Naive thymus-derived CD4-positive, alpha-beta T cell (primary cell): ENCODE measurements at places on chromosomes 2 and 18. TPM values are rescaled to one million over a fixed set of nuclear protein-coding genes. Genes with fewer than 3 reads are reported as not detected.
A peak's percentile ranks its signal among the peaks of the same experiment; 100 is the strongest.

- H3K4me1 ChIP-seq = no peaks in the 10 kb centered on the region
- H3K36me3 ChIP-seq = no peaks in the 10 kb centered on the region
- no peak overlapping the region for H3K27ac ChIP-seq
- no peaks in the 10 kb centered on the region for H3K27me3 ChIP-seq
Measured at GRCh38 chr2:135258193-135258592, 206.1 kb downstream of the RAB3GAP1 start.

GRCh38 chr2:131046028-131046917, 47.0 kb downstream of the FAM168B start:
- peaks cover 11% of the 10 kb centered on the region for H3K4me1 ChIP-seq
- no peak for DNase-seq
- peaks cover 4% of the 10 kb centered on the region for H3K36me3 ChIP-seq

- H3K36me3 ChIP-seq = no peaks in the 10 kb centered on the region
- peak within 1 kb of the TSS; percentile 90 for H3K4me3 ChIP-seq
- H3K27me3 ChIP-seq = no peaks in the 10 kb centered on the region
- peak within 1 kb of the TSS; percentile 86 for H3K27ac ChIP-seq
- peaks cover 16% of the 10 kb centered on the region for H3K4me1 ChIP-seq
Measured at GRCh38 chr18:35290094-35290735, at the start of gene ZSCAN30. ZSCAN30 (minus strand) TSS chr18:35290229; CDS start chr18:35264352, 25,877 bp downstream.

DNA sequence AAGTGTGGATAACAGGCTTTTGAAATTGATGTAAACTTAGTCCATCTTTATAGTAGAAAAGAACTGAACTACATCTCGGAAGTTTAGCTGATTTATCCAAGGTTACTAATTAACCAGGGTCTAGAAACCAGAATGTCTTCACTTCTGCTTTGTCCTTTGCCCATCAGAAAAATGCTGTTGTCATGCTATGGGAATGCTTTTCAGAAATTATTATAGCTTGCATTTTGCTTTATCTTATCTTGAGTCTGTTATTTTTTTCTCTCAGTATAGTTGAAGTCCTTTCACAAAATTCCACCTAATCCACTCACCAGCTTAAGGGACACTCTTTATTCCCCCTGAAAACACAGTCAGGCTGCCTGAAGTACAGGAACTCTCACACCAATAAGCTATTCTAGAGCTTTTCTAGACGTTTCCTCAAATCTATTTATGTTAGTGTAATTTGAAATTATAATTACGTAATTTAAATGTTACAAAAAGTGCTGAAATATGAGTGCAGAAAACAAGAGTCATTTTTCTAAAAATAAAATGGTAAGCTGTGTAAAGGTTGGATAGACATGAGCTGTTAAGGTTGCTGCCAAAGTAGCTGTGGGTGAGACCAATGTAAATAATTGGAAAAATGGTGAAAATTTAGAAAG, 456.3 kb downstream of the TGIF1 start:
- H3K36me3 ChIP-seq = no peaks in the 10 kb centered on the region
- no peaks in the 10 kb centered on the region for H3K4me1 ChIP-seq
- DNase-seq = no peak
- no peak overlapping the region for H3K27ac ChIP-seq

GRCh38 chr18:76923485-76924085, 101.2 kb downstream of the ZNF236 start:
- no peak overlapping the region for H3K4me3 ChIP-seq
- no peak for DNase-seq
- no peaks in the 10 kb centered on the region for H3K27me3 ChIP-seq
- H3K4me1 ChIP-seq = no peaks in the 10 kb centered on the region
- peaks cover 10% of the 10 kb centered on the region for H3K36me3 ChIP-seq

DNA sequence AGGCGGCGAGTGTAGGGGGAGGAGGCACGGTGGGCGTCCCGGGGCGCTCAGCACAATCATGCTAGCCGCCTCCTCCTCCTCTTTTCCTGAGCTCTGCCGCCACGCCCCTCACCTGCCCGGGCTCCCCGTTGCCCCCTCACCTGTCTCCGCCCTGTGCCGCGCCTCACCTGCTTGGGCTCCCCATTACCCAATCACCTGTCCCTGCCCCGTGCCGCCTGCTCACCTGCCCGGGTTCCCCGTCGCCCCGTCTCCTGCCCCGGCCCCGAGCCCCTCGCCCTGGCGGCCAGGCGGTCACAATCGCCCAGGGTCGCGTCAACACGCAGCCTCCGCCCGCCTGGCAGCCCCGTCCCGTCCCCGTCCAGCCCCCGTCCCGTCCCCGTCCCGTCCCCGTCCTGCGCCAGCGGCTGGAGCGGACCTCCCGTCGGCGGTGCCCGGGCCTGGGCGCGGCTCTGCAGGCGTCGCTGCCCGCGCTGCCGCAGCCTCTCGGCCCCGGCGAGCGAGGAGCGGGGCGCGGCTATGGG, at the start of gene DCDC2C:
Gene DCDC2C, plus strand, starts transcription at position 340 of the 521 bp plus-strand sequence. Its CDS starts 177 bp downstream, at position 517.
- H3K36me3 ChIP-seq = no peaks in the 10 kb centered on the region
- no peaks in the 10 kb centered on the region for H3K4me1 ChIP-seq
- H3K27me3 ChIP-seq = no peaks in the 10 kb centered on the region

GRCh38 chr2:38765551-38765950, 12.5 kb upstream of the GEMIN6 start:
- no peak overlapping the region for H3K4me3 ChIP-seq
- no peak overlapping the region for H3K27ac ChIP-seq
- H3K36me3 ChIP-seq = no peaks in the 10 kb centered on the region
- no peaks in the 10 kb centered on the region for H3K4me1 ChIP-seq

DNA sequence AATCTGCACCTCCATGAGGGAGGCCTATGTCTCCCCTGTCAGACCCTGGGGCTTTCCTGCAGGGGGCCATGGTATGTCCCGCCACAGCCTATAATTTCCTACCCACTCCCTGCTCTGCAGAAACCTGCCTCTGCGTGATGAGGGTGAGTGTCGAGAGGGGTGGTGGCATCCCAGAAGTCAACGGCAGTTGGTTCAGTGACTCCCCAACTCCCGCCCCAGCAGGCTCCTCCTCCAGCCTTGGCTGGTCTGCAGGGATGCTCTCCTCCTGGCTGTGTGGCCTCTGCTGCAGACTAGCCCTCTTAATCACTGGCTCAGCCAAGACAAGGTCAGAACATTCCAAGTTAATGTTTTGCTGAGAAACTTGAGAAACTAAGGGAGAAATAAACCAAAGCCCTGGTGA, 13.3 kb downstream of the CELF4 start:
- H3K27me3 ChIP-seq = no peaks in the 10 kb centered on the region
- no peaks in the 10 kb centered on the region for H3K36me3 ChIP-seq
- no peak for DNase-seq
- no peaks in the 10 kb centered on the region for H3K4me1 ChIP-seq
- H3K27ac ChIP-seq = no peak overlapping the region

GRCh38 chr2:152542995-152543481, 174.2 kb downstream of the PRPF40A start:
- no peak overlapping the region for H3K4me3 ChIP-seq
- no peaks in the 10 kb centered on the region for H3K36me3 ChIP-seq
- DNase-seq = no peak
- no peaks in the 10 kb centered on the region for H3K4me1 ChIP-seq
- no peak overlapping the region for H3K27ac ChIP-seq

DNA sequence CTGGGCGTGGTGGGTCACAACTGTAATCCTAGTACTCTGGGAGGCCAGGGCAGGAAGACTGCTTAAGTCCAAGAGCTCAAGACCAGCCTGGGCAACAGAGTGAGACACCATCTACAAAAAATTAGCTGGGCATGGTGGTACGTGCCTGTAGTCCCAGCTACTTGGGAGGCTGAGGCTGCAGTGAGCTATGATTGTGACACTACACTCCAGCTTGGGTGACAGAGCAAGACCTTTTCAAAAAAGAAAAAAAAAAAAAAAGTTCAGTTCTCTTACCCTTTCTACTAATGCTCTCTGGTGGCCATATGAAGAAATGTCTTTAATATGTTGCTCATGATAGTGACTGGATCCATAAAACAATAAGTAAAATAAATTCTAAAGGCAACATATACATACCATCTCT, 14.9 kb downstream of the TYW5 start:
- peak; percentile 18 for DNase-seq
- no peak overlapping the region for H3K4me3 ChIP-seq
- no peak overlapping the region for H3K27ac ChIP-seq
- no peaks in the 10 kb centered on the region for H3K27me3 ChIP-seq

DNA sequence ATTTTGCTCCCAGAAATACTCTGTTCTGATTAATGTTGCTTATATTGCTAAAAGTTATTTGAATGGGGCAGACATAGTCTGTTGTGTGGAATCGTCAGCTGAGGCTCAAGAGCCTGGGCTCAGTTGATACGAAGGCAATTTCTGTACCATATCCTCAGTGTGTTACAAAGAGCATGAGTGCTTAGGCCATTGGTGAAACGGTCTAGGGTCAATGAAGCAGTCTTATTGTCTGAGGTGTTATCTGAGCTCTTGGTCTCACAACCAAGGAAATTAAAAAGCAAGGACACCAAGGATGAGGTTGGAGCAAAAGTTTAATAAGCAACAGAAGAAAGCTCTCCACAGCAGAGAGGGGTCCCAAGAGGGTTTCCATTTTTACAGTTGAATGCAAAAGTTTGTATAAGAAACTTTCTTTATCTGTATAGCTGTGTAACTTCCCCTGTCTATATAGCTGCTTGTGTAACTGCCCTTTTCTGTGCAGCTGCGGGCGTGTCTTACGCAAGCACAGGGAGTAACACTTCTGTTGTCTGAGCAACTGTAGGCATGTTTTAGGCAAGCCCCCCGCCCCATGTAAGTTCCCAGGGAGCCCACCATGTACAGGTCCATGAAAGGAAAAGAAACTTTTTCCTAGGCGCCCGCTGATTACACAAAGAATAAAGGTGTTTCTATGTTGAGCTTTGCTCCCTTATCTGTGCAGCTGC, 40.6 kb upstream of the DSC1 start:
- no peaks in the 10 kb centered on the region for H3K36me3 ChIP-seq
- no peaks in the 10 kb centered on the region for H3K27me3 ChIP-seq
- H3K27ac ChIP-seq = no peak overlapping the region
- no peak overlapping the region for H3K4me3 ChIP-seq

DNA sequence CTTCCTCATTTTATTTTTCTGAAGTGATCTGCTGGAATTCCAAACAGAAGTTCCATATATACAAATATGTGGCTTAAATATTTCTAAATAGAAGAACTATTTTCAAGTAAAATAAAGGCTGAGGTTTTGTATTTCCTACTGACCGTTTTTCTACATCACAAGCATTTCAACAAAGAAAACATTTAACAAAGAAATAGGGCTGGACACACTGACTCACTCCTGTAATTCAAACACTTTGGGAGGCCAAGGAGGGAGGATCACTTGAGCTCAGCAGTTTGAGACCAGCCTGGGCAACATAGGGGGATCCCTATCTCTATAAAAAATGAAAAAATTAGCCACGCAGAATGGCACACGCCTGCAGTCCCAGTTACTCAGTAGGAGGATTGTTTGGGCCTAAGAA, 44.6 kb downstream of the TANK start:
- H3K27me3 ChIP-seq = no peaks in the 10 kb centered on the region
- DNase-seq = no peak
- H3K4me3 ChIP-seq = no peak overlapping the region

DNA sequence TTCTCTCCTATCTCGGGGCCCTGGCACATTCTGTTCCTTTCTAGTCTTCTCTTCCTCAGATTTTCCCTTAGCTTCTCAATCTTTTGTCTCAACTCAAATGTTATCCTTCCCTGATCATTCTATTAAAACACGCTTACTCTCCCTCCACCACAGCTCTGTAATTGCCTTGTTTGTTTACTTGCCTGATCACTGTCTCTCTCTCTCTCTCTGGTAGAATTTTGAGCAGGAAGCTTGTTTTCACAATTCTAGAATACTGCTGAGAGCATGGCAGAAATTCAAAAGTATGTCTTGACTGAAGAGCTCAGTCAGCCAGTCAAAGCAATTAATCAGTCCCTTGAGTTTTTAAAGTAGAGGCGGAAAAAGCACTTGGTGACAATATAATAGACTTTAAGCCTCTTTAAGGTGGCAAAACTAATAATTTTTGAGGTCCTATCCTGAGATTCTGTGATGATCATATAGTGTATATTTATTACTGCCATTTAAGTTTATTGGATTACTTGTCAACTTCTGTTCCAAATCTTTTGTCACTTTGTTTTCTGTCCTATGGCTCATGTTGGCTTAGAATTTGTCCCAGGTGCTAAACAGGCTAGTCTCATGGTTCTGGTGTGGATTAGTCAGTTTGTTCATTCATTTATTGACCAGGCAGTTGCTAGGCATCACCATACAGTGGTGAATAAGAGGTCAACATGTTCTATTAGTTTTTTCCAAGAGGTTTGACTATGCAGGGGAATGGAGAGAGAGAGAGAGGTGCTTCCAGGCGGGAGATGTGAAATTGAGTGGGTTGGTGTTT, 2.3 kb downstream of the PSMD1 start:
- H3K27ac ChIP-seq = no peak overlapping the region
- no peaks in the 10 kb centered on the region for H3K27me3 ChIP-seq

DNA sequence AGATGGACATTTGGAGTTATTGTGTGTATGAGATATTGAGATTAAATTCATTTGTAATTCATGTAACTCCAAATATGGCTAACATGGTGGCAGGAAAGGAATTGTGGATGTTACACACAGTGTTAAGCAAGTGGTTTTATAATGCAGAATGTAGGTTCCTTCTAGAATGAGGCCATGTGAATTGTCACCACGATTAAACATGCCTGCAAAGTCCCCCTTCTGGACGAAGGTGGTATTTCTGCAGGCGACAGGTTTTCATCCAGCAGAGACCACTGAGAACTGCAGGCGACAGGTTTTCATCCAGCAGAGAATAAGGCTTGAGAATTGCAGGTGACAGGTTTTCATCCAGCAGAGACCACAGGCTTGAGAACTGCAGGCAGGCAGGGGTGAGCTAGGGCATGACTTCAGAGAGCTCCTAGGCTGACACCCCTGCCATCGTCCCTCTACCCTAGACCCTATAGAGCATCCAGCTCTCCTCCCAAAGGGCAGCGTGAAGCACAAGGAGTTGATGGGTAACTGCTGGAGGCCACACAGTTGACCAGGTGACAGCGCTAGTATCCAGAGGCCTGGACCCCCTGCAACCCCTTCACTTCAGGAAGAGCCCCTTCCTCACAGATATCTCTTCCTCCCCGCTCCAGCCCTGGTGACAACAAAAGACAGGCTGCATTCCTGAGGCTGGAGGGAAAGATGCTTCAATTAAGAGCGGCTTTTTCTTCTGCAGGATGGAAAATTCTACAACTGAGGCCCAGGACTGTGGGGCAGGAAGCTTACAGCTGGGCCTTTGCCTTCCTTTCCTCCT, 175.8 kb downstream of the LOXHD1 start:
- no peaks in the 10 kb centered on the region for H3K4me1 ChIP-seq
- H3K36me3 ChIP-seq = no peaks in the 10 kb centered on the region
- no peak overlapping the region for H3K4me3 ChIP-seq
- peak; percentile 60 for DNase-seq

DNA sequence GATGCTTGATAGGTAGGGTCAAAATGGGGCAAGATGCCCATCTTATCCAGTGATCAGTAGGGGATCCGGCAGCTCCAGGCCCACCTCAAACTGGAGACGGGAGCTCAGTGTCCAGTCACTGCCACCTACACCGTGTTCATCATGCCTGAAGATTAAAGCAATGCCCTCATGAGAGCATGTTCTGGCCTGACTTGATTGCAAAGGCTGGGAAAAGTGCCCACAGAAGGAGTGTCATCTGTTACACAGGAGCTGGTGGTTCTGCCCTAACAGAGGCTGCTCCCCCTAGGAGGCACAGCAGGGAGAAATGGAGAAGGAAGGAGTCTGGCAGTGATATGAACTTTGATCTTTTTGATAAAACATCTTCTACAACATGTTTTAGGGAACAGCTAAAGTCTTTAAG, 92.3 kb downstream of the CCBE1 start:
- H3K4me1 ChIP-seq = no peaks in the 10 kb centered on the region
- no peak for DNase-seq
- H3K4me3 ChIP-seq = no peak overlapping the region
- H3K27ac ChIP-seq = no peak overlapping the region
- no peaks in the 10 kb centered on the region for H3K27me3 ChIP-seq

Gene GPR55
- 8.8 TPM for total RNA-seq

Gene LYPD6B
- total RNA-seq = not detected

Gene DSG1
- total RNA-seq = not detected

Gene UGT1A5
- total RNA-seq = not detected

Gene NYAP2
- total RNA-seq = not detected

Gene MXD1
- total RNA-seq = 22.9 and 26.1 TPM in 2 replicates
